ENCODE measurements at places on chromosomes 1 and 21.
A peak's percentile ranks its signal among the peaks of the same experiment; 100 is the strongest.

GRCh38 chr1:225474986-225475820 is 47.4 kb upstream of the LBR start:
- DNase-seq: peak; percentile 73

- no peak for DNase-seq
Observed at GRCh38 chr1:200028586-200029034, 1.1 kb downstream of the NR5A2 start.

DNA sequence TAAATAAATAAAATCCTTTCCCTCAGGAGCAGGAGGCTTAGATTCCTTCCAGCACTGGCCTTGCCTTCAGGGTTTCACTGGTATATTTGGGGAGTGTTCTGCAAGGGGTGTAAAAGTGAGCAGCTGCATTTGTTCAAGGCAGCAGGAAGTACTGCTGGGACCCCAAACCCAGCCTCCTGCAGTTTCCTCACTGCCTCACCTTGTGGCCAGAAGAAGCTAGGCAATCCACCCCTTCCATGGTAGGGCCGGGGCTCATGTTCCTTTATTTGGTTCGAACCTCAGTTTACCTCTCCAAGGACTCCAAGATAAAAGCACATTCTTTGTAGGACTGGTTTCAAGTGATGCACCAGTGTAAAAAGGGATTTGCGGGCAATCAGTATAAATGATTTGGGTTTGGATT is 21.0 kb upstream of the CFAP126 start:
- no peak for DNase-seq

DNA sequence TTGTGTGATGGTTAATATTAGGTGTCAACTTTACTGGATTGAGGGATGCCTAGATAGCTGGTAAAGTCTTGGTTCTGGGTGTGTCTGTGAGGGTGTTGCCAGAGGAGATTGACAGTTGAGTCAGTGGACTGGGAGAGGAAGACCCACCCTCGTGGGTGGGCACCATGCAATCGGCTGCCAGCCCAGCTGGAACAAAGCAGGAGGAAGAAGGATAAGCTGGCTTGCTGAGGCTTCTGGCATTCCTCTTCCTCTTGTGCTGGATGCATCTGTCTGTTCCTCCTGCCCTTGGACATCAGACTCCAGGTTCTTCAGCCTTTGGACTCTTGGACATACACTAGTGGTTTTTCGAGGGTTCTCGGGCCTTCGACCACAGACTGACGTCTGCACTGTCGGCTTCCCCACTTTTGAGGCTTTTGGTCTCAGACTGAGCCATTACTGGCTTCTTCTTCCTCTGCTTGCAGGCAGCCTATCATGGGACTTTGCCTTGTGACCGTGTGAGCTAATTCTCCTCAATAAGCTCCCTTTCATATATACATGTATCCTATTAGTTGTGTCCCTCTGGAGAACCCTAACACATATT is 184.3 kb upstream of the LMO4 start:
- DNase-seq: no peak
